HFFc6 (cell line): ENCODE measurements at places on chromosomes 2 and 18. TPM values are rescaled to one million over a fixed set of nuclear protein-coding genes. Genes with fewer than 3 reads are reported as not detected.

Gene PSMA8
- total RNA-seq: not detected in 3 replicates

- no peak overlapping the region for H3K27ac ChIP-seq
- no peaks in the 10 kb centered on the region for H3K36me3 ChIP-seq
- 0 out of 2 replicates have a peak, but pooled peaks cover 2% of the 10 kb centered on the region for H3K27me3 ChIP-seq
- no peak overlapping the region for H3K4me3 ChIP-seq
- peaks cover 8% of the 10 kb centered on the region for H3K4me1 ChIP-seq
These were observed 538.0 kb downstream of the SLC4A3 start for GRCh38 chr2:220165401-220165800.

DNA sequence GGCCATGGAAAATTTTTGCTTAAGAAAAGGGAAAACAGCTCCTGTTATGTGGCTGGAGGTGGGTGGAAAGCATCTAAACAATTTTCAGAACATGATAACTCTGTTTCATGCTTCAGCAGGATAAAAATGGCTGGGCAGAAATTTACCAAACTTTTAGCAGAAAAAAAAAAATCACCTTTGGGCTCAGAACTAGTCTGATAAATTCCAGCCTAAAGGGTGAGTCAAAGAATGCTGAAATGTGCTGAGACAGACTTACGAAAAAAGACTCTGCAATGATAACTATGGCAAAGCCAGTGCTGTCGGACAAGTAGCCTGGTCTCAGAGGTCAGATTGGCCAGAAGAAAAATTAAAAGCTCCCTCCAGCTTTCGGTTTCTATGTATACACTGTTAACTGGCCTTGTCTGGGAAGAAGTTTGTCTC, 123.6 kb downstream of the LRATD1 start:
- H3K4me1 ChIP-seq: peaks cover 20% of the 10 kb centered on the region
- DNase-seq: peak; percentile 19
- H3K27ac ChIP-seq: peak overlapping the region; percentile 53; the same call in 1 of the 2 replicates

DNA sequence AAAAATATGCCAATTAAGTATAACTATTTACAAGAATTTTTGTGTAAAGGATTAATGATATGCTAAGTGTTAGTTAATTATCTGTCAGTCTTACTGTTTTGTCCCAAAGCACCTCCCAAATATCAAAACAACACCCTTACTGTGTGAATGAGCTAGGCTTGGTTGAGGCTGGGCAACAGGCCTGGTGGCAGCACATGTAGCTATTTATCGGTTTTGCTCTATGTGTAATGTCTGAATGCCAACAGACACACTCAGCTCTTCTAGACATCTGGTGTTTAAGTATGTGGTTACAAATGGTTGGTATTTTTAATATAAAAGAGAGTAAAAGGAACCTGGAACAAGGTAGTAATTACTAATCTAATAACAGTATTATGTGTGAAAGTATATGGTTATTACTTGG, 175.3 kb downstream of the RAB3GAP1 start:
- H3K4me3 ChIP-seq: peak overlapping the region; percentile 16; the same call in 1 of the 2 replicates
- H3K4me1 ChIP-seq: peaks cover 27% of the 10 kb centered on the region
- H3K36me3 ChIP-seq: no peaks in the 10 kb centered on the region; the same call in 1 of the 2 replicates

Gene PRKCE
- 11.0 to 12.5 TPM (median 11.3 TPM) in 3 replicates for total RNA-seq

DNA sequence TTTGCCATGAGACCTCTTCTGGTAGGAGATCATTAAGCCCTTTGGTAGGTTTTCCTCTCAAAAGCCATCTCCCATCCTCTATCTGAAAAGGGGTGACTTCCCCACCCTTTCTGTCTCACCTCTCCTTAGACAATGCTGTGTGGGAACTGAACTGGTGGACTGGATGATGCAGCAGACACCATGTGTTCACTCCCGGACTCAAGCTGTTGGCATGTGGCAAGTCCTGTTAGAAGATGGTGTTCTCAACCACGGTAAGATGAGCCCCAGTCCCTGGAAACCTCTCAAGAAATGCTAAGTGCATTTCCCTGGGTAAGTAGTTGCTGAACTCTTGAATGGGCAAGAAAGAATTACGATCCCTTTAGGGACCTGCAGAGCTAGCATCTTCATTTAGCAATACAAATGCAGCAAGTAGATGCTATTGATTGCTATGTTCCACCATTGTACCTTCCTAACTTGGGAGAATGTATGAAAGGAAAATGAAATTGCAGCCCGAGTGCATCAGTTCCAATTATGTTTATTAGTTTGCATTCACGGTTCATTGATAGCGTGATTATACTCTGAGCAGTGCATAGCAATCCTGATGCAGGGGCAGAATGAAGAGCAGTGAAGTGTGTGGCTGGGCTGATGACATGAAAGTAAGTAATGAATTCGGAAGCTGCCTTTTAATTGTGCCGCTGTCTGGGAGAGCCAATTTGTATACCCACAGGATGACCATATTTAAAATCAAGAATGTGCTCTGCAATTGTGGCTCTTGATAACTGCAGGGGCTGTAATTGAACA, 110.0 kb upstream of the MAP3K20 start:
- H3K27ac ChIP-seq: no peak overlapping the region
- no peaks in the 10 kb centered on the region for H3K27me3 ChIP-seq
- no peak overlapping the region for H3K4me3 ChIP-seq
- no peaks in the 10 kb centered on the region; the same call in 1 of the 2 replicates for H3K36me3 ChIP-seq

Gene SULT1C4
- not detected in 3 replicates for total RNA-seq

Gene GALR1
- not detected in 3 replicates for total RNA-seq

Gene UGT1A3
- total RNA-seq: not detected in 3 replicates

DNA sequence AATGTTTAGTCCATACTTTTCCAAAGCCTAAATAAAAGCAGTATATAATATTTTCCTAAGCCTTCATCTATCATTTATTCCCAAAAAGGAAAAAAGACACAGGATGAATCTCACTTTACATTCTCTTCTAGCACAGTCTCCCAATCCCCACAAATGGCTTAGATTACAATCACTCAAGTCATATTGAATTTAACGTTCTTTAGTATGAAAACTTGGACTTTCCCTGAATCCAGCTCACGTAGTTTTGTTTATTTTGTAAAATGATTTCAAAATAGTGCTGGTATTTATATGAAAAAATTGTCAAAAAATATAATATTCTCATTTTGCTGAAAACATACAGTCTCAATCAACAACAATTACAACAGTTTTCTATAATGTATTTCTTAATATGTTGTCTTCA, 137.7 kb upstream of the CCDC150 start:
- no peak overlapping the region for H3K4me3 ChIP-seq
- H3K27ac ChIP-seq: no peak overlapping the region
- no peaks in the 10 kb centered on the region; the same call in 1 of the 2 replicates for H3K27me3 ChIP-seq
- no peak for DNase-seq
- H3K4me1 ChIP-seq: peaks cover 14% of the 10 kb centered on the region

- no peak overlapping the region for H3K27ac ChIP-seq
- no peaks in the 10 kb centered on the region; the same call in 1 of the 2 replicates for H3K27me3 ChIP-seq
- DNase-seq: no peak
- no peak overlapping the region for H3K4me3 ChIP-seq
- peaks cover 23% of the 10 kb centered on the region for H3K36me3 ChIP-seq
These were observed 112.8 kb downstream of the NBAS start for GRCh38 chr2:15448250-15448839.

Gene NEURL3
- not detected in 3 replicates for total RNA-seq

DNA sequence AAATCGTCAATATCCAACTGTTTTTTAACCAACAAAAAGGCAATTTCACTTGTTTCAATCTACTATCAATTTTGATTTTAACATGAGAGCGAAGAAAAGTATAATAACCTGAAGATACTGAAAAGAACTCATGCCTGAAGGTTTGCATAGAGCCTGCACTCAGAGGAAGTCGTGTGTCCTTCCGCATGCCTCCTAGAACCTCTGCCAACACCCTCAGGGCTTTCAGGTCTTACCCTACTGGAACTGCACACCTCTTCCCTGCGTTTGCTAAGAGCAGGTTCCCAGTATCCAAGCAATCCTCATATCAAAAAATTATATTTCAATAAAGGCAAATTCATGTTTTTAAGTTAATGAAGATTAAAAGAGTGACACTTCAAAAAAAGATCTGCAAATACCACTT, 74.7 kb downstream of the PIAS2 start:
- no peak overlapping the region for H3K4me3 ChIP-seq
- no peak for DNase-seq
- no peaks in the 10 kb centered on the region for H3K4me1 ChIP-seq
- no peak overlapping the region for H3K27ac ChIP-seq
- H3K27me3 ChIP-seq: no peaks in the 10 kb centered on the region
- H3K36me3 ChIP-seq: 0 out of 2 replicates have a peak, but pooled peaks cover 7% of the 10 kb centered on the region

Gene DAW1
- total RNA-seq: 0.24 TPM in 1 of 3 replicates, not detected in the others

Gene SLC19A3
- total RNA-seq: not detected in 2 replicates

Gene CCDC85A
- 23.5 to 39.3 TPM (median 25.3 TPM) in 3 replicates for total RNA-seq

- no peak overlapping the region for H3K4me3 ChIP-seq
- peaks cover 7% of the 10 kb centered on the region; the same call in 1 of the 2 replicates for H3K4me1 ChIP-seq
- H3K27ac ChIP-seq: no peak overlapping the region
- no peak for DNase-seq
- H3K36me3 ChIP-seq: no peaks in the 10 kb centered on the region; the same call in 1 of the 2 replicates
These were observed 43.1 kb downstream of the ACKR3 start for GRCh38 chr2:236612737-236613136.

DNA sequence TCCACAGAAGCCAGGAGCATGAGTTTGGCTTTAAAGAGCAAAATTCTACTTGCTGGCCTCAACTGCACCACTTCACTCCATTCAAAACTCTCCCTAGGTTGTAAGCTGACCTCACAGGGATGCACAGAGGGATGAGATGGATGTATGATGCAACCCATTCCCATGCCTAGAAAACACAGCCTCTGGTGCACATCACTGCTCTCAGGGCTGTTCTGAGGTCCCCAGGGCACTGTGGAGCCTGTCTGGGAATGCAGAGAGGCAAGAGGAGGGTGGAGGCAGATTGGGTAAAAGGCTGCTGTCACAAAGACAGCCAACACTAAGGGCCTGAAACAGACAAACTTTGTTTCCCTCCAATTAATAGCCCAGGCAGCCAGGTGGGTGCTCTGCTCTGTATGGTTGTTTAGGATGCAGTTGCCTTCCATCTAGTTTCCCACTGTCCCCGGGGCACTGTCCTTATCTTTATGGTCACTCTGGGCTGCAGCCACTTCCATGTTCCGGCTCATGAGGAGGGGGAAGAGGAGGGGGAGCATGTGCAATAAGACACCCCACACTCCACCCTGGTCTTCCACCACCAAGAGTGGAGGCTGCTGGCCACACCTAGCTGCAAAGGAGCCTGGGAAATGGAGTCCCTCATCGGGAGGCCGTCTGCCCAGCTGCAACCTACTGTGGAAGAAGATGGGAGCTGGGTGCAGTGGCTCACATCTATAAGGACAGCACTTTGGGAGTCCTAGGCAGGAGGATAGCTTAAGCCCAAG, 7.0 kb downstream of the GPR45 start:
- peaks cover 7% of the 10 kb centered on the region for H3K27me3 ChIP-seq
- H3K4me1 ChIP-seq: no peaks in the 10 kb centered on the region
- H3K4me3 ChIP-seq: no peak overlapping the region
- no peak for DNase-seq
- no peak overlapping the region for H3K27ac ChIP-seq

Gene KCNS3
- 0.94 and 1.5 TPM in 2 replicates for total RNA-seq

Gene KCNG2
- not detected in 2 replicates for total RNA-seq

DNA sequence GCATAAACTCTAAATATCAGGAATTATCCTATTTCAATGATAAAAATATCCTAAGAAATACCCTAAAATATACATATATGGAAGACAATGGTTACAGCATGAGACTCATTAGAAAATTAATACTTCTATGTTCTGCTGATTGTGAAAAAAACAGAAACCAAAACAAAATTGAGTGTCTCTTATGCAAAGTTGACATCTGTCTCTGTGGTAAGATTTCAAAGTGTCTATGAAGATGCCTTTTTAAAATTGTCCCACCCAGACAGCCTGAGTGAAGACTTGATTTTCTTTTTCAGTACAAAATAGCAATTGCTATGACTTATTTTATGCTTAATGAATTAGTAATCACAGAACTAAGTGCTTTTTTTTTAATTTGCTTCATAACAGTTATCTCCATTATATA, 1368.4 kb upstream of the LRRTM1 start:
- no peak for DNase-seq
- H3K4me1 ChIP-seq: no peaks in the 10 kb centered on the region
- no peaks in the 10 kb centered on the region for H3K27me3 ChIP-seq

DNA sequence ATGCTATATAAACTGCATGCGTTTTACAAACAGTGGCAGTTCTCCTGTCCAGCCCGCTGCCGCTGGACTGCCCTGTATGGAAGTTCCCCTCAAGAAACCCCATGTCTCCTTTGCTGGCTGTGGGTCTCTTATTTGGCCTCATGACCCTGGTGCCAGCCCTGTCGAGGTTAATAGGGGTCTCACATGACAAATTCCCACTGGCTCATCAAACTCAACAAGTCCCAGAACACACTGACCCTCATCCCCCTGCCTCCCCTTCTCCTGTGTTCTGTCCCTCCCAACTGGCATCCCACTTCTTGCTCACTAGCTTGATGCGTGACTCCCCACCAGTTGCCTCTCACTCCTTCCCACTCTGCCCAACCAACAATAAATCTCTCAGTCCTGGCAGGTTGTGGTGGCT, 137.6 kb upstream of the HS6ST1 start:
- H3K4me3 ChIP-seq: no peak overlapping the region
- H3K4me1 ChIP-seq: no peaks in the 10 kb centered on the region
- H3K27me3 ChIP-seq: peaks cover 19% of the 10 kb centered on the region
- no peak overlapping the region for H3K27ac ChIP-seq
- no peak for DNase-seq

Gene ALKAL2
- not detected in 2 replicates for total RNA-seq

GRCh38 chr2:214098811-214099210, 312.0 kb upstream of the VWC2L start:
- H3K36me3 ChIP-seq: no peaks in the 10 kb centered on the region
- peaks cover 8% of the 10 kb centered on the region for H3K4me1 ChIP-seq
- H3K27me3 ChIP-seq: no peaks in the 10 kb centered on the region; the same call in none of the 2 replicates
- no peak overlapping the region for H3K4me3 ChIP-seq

Gene EFHD1
- total RNA-seq: 1.7 to 3.4 TPM (median 2.9 TPM) in 3 replicates

- H3K27me3 ChIP-seq: no peaks in the 10 kb centered on the region
- H3K4me1 ChIP-seq: peaks cover 4% of the 10 kb centered on the region; the same call in 1 of the 2 replicates
- no peak for DNase-seq
- H3K36me3 ChIP-seq: no peaks in the 10 kb centered on the region
- H3K27ac ChIP-seq: no peak overlapping the region
- H3K4me3 ChIP-seq: no peak overlapping the region
These were observed 784.6 kb upstream of the ZEB2 start for GRCh38 chr2:145304501-145304900.

GRCh38 chr2:117702098-117702497, 112.4 kb upstream of the DDX18 start:
- no peaks in the 10 kb centered on the region for H3K36me3 ChIP-seq
- no peak overlapping the region for H3K27ac ChIP-seq
- no peak for DNase-seq
- H3K4me3 ChIP-seq: no peak overlapping the region

DNA sequence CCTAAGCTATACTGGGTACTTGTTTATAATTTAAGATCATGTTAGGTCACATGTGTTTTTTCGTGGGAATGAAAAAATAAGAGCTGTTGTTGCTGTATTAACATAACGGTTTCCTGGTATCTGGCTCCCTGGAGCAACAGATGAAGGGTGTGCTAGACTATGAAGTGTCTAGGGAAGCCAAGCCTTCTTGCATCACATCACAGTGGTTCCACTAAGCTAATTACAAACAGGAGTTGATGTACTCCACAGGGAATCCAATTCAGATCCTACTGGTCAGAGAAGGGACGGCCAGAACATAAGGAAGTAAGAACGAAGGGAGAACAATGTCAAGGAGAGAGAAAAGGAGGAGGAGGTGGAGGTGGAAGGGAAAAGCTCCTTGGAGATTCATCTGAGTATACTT, 193.0 kb upstream of the CYP26B1 start:
- H3K4me3 ChIP-seq: no peak overlapping the region
- H3K4me1 ChIP-seq: no peaks in the 10 kb centered on the region
- no peaks in the 10 kb centered on the region; the same call in 1 of the 2 replicates for H3K27me3 ChIP-seq
- H3K36me3 ChIP-seq: no peaks in the 10 kb centered on the region
- no peak overlapping the region for H3K27ac ChIP-seq
